ENCODE measurements at places on chromosomes 1 and 21.

GRCh38 chr21:16863362-16863905 is 649.4 kb upstream of the CXADR start:
- DNase-seq, result no peak

DNA sequence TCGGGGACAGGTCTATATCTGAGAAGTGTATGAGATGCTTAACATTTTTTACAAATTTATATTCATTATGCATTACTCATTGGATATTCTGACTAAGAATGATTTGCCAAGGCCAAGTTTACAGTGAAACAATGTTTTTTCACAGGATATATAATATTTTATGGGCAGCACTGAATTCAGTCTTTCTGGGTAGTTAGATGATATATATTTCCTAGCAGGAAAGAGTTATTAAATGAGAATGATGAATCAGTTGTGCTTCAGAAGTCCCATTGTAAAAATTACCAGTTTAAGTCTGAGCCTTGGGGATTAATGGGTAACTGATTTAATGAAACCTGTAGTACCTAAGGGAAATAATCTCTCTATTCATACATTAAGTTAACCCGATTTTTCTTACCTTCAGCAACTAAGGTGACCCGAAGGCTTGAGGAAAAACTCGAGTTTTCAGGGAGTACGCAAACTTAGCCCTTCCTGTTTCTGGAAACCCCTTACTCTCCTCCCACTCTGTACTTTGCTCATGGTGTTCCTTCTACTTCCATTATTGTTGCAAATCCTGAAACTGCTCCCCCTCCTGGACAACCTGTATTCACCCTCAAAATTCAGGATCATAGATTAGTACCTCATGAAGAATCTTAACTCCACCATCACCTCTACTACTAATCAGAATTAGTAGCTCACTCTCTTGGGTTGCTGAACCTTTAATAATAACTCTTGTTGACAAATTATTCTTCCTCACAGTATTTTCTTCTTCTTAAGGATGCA is 135.1 kb downstream of the AK5 start:
- DNase-seq, result no peak

GRCh38 chr1:229363723-229364122 is 20.9 kb upstream of the CCSAP start:
- DNase-seq, result no peak

DNA sequence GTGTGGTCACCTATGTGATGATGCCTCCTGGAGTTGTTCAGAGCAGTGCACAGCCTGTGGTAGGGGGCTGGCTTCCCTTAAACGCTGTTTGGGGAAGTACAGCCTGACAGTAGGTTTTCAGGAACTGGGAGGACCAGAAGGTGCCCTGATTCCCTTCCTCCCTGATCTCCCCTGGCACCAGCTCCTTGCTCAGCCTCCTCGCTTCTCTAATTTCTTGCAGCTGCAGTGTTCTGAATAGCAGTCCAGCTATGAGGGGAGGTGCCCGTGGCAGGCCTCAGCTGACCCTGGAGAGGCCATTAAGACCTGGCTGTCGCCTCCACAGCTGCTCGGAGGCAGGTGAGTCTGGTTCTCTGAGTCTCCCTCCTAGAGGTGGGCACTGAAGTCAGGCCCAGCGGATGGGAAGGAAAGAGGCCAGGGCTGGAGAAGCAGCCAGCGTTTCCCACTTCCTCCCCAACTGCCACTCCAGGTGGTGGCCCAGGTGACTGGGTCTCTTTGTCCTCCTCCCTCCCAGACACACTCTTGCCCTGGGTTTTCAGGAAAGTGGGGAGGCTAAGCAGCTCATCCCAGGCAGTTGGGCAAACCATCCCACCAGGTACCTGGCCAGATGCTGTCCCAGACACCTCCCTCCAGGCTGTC is 52.0 kb upstream of the RPL11 start:
- DNase-seq, result no peak

DNA sequence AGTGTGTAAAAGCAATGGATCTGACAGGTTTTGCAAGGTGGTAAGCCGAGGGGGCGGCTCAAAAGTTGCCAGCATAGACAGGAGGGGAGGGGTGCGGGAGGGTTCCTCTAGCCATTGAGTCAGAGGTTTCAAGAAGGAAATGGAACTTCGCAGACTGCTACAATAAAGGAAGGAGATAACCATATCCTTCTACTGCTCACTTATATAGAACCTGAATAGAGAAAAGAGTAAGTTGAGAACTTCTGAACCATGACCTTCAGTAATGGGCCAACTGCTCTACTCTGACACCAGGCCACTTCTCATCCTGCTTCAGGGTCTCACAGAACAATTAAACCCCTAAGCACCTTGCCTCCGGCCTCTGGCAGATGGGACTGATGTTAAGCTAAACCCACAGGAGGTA is 26.3 kb upstream of the BCAR3 start:
- no peak for DNase-seq

- peak; percentile 25 for DNase-seq
These were observed 27.7 kb upstream of the PTGFRN start for GRCh38 chr1:116881879-116882520.

DNA sequence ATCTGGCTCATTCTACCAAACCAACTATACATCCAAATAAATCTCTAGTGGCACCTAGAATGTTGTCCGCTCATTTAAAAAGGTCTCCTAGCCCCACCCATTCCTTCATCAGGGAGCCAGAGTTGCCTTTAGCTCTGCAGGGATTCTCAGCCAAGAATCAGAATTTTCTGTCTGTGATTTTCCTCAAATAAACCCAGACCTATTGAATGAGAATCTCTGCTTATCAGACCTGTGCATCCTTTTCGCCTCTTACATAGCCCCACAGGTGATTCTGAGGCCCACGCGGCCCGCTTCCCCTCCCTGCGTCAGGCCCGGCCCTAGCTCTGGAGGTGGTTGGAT is 410 bp upstream of the TDRD5 start:
- no peak for DNase-seq

DNA sequence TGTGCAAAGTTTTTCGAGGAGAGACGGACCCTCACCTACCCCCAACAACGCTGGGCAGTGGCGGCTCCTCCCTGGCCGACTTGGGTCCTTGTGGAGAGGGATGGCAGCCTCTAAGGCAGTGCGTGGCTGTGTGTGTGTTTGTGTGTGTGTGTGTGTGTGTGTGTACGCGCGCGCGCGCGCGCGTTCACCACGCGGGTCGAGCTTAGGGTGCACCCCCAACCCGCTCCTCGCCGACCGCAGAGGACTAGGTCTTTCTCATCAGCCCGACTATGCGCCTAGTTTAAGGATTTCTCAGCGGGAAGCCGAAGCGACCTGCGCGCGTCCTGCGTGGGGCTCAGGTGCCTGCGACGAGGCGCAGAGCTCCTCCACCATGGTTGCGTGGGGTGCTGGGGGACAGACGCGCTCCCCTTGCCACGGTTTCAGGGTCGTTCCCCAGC is 940 bp downstream of the SOX13 start:
- DNase-seq, result no peak

GRCh38 chr21:24509131-24509530 is 1098.2 kb downstream of the MRPL39 start:
- no peak for DNase-seq

GRCh38 chr1:101902199-101902598 is 94.5 kb downstream of the OLFM3 start:
- DNase-seq, result no peak
